ENCODE measurements at places on chromosomes 11 and 22. TPM values are rescaled to one million over a fixed set of nuclear protein-coding genes. Genes with fewer than 3 reads are reported as not detected.

DNA sequence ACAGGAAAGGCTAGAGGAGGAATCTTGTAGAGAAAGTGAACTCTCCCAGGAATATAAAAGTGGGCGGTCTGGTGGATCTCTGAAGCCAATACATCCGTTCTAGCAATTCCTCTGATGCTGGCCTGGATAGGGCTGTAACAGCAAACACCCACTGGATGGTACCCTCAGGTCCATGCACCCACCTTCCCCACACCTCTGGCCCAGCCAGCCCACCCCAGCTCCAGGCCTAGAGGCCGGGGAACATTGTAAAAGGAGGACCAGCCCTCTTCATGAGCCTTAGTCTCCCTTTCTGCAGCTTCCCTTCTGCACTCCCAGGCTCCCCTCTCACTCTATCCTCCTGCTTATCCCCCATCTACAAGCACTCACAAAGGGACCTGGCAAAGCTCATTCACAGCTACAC lies 443.9 kb downstream of the BUD13 start:
- no peaks in the 10 kb centered on the region for H3K4me1 ChIP-seq
- H3K27me3 ChIP-seq = peaks cover 7% of the 10 kb centered on the region
- no peak overlapping the region for H3K27ac ChIP-seq
- no peaks in the 10 kb centered on the region for H3K36me3 ChIP-seq
- no peak for DNase-seq

GRCh38 chr11:9646324-9646723 lies 17.6 kb upstream of the SWAP70 start:
- H3K4me1 ChIP-seq = no peaks in the 10 kb centered on the region
- H3K27me3 ChIP-seq = no peaks in the 10 kb centered on the region
- no peak overlapping the region for H3K27ac ChIP-seq
- no peaks in the 10 kb centered on the region for H3K36me3 ChIP-seq

- no peaks in the 10 kb centered on the region for H3K27me3 ChIP-seq
- no peaks in the 10 kb centered on the region for H3K36me3 ChIP-seq
- no peak for DNase-seq
- H3K27ac ChIP-seq = no peak overlapping the region
Measured at GRCh38 chr11:87368151-87368550, 330.4 kb downstream of the TMEM135 start.

DNA sequence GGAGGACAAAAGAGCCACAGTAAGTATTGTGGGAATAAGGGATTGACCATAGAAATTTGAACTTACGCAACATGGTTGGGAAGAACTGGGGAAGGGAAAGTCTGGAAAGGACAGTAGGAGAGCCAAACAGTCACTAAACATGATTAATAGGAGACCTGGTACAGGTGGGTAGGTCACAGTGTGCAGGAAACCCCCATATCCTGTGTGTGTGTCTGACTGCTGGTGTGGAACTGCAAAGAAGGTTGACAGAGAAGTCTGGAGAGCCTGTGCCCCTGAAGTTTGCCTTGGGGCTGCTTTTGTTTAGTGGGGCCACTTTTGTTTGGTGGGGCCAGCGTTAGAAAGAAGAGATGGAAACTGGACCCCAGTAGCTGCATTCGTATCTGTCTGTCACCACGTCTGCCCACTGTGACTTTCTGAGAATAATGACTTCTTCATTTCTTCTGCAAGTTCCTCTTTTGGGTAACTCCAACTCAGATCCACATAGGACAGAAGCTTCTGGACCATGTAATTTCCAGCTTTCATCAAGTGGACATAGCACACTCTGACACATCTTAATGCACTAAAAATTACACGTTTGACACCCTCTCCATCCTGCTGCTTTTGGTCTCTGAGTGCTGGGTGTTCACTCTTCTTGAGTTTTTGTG lies 126.8 kb upstream of the RAG2 start:
- H3K36me3 ChIP-seq = no peaks in the 10 kb centered on the region
- no peaks in the 10 kb centered on the region for H3K4me1 ChIP-seq
- peaks cover 35% of the 10 kb centered on the region for H3K27me3 ChIP-seq
- no peak for DNase-seq
- no peak overlapping the region for H3K4me3 ChIP-seq
- H3K27ac ChIP-seq = no peak overlapping the region

GRCh38 chr11:56855217-56855616 lies 106.7 kb upstream of the OR9G4 start:
- no peaks in the 10 kb centered on the region for H3K27me3 ChIP-seq
- H3K36me3 ChIP-seq = no peaks in the 10 kb centered on the region
- H3K4me1 ChIP-seq = no peaks in the 10 kb centered on the region
- no peak for DNase-seq
- H3K27ac ChIP-seq = no peak overlapping the region

DNA sequence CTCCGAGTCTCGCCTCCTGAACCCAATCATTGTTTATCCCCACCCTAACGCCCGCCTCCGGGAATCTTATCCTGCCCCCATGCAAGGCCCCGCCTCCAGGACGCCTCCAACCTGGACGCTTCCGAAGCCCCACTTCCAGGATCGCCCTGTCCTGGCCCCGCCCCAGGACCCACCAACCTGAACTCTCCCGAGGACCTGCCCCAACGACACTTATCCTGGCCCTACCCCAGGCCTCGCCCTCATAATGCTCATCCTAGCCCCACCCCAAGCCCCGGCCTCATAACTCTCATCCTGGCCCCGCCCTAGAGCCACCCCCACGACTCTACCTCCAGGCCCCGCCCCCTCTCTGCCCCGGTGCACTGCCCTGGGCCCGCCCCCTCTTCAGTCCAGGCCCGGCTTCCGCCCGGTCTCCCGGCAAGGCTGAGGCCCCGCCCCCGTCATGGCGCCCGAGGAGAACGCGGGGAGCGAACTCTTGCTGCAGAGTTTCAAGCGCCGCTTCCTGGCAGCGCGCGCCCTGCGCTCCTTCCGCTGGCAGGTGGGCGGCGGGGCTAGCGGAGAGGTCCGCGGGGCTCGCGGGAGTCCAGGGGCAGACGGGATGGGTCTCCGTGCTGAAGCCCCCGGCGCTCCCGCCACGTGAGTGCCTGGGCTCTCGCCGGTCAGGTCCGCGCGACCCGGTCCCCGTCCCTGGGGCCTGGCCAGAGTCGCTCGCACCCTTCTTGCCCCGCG lies 45.7 kb upstream of the DEFB108B start:
- peak overlapping the region; percentile 83 for H3K27ac ChIP-seq
- H3K27me3 ChIP-seq = no peaks in the 10 kb centered on the region
- DNase-seq = peak; percentile 83
- H3K4me3 ChIP-seq = peak overlapping the region; percentile 66

The CNTN5 gene
- not detected for total RNA-seq

Data from HCT116 (cell line).